ENCODE measurements at places on chromosomes 11 and 22. TPM values are rescaled to one million over a fixed set of nuclear protein-coding genes. Genes with fewer than 3 reads are reported as not detected.

TRPC6 gene
- total RNA-seq: 11.5 TPM

MLC1 gene
- under 0.01 TPM for total RNA-seq

PNPLA3 gene
- total RNA-seq: 19.6 TPM

MS4A3 gene
- not detected for total RNA-seq

All from hair follicle dermal papilla cell (primary cell).